Ecto neural progenitor cell (in vitro differentiated cells): ENCODE measurements at places on chromosomes 5 and 9.

DNA sequence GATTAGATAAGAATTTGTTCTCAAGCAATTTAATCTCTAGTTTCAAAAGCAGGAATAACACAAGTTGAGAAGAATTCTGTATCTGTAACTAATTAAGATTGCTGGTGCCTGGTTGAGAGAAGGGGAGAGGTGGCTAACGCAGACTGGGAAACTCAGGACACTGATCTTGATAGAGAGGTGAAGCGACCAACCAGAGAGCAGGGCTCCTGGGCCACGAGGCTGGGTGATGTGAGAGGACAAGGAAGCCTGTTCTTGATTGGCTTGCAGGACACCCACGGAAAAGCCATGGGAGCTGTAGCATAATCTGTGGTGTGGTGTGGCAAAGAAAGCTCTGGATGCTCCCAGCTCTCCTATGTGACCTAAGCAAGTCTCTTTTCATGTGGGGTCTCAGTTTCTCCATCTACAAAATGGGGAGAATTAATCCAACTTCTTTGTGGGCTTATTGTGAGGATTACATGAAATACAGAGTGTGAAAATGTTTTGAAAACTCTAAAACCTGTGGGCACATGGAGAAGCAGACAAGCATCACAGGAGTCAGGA lies 594.1 kb upstream of the BRINP1 start:
- DNase-seq: peak; percentile 62

DNA sequence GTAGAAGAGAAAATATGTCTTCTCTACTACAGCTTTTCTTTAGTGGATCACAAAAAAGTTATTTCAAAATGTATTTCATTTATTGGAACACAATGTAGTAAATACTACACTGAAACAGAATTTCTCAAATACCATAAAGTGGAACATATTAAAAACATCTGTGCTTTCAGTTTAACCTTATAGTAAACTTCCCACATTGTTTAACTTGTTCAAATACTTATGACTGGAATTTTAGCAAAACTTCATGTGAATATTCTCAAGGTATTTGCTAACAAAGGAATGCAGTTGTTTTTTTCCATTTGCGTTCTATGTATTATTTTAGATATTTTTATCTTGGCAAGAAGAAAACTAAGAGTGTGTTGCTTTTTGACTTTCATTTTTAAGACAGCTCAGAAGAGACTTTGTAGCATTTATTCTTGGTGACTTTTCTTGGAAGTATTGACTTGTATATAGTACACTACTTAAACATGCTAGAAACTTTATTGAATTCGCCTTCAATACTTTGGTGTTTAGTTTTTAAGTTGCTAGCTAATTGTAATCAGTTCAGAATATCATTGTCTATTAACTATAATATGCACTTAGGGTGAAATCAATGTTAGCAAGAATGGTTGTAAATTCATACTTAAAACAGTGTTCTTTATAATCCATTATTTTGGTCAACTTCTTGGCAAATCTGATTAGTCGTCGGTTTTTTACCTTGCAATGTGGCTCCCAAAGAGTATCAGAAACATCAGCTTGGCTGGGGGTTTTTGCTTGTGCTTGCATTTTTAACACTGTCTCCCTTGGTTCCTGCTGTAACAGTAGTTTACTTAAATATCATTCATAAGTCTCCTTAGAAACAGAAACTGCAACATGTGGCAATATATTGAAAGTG lies 5.0 kb upstream of the RHOBTB3 start:
- DNase-seq: no peak

DNA sequence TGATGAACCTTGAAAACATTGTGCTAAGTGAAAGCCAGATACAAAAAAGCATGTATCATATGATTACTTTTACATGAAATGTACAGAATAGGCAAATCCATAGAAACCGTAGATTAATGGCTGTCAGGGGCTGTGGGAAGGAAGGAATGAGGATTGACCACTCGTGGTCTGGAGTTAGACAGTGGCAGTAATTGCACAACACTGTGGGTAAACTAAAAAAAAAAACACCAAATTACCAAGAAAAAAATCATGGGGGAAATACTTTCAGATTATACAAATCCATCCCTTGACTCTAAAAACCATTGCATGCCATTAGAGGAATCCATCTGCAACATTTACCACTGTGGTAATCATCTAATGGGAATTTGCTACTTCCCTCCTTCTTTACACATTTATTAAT lies 140.0 kb downstream of the SIL1 start:
- DNase-seq: no peak

- DNase-seq: no peak
Observed at GRCh38 chr5:142495531-142495930, 170.7 kb upstream of the SPRY4 start.

DNA sequence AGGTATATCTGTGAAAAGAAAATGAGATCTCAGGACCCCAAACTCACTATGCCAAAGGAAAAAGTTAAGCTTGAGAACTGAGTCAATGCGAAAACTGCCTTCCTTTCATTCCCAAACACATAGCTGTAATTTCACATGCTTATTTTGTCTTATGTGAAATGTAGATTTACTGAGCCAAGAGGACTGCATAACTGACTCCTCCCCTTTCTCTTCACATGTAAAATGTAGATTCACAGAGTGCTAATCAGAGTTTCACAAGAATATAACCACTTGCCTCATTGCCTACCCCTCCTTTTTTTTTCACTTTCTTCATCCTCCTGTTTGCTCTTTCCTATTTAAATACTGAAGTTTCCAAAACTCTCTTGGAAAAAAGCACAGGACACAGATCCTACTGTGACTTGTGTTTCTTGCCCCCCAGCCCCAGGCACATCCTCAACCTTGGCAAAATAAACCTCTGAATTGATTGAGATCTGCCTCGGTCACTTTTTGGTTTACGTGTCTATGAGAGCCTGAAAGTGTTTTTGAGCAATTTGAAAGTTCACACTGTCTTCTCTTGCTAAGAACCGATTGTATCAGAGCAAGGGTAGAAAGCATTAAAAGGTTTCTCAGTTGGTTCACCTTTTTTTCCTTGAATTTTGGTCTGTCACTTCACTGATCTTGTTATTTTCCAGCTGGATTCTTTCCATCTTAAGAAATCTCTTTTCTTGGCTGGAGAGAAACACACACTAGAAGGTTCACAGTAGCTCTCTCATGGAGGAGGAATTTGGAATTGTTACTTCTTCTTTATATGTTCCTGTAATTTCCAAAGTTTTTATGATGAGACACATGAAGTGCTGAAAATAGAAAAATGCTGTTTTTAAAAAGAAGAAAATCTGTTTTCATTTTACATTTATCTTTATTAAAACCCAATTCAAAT lies 44.8 kb upstream of the SNAPC3 start:
- no peak for DNase-seq

- DNase-seq: no peak
Observed at GRCh38 chr5:102767862-102768261, 12.8 kb downstream of the PAM start.

- no peak for DNase-seq
Observed at GRCh38 chr9:93235300-93235960, 51.5 kb downstream of the WNK2 start.

GRCh38 chr5:125210242-125210947 lies 464.0 kb upstream of the ZNF608 start:
- no peak for DNase-seq

DNA sequence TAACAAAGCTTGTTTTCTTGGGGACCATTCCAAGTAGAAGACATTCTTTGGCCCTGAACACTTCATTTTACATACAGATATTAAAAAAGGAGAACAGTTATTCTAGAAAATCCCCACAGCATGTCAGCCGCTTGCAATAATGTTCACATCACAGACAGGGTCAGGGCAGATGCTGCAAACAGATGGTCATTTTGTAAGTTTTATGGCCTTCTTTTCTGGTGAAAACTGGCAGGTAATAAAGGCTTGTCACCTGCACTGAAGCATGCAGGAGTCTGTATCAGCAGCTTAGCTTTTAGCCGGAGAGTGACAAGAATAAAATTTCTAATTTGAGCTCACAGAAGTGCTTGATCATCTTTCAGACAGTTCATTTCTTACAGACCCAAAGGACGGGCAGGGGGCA lies 220.9 kb upstream of the DAP start:
- no peak for DNase-seq

DNA sequence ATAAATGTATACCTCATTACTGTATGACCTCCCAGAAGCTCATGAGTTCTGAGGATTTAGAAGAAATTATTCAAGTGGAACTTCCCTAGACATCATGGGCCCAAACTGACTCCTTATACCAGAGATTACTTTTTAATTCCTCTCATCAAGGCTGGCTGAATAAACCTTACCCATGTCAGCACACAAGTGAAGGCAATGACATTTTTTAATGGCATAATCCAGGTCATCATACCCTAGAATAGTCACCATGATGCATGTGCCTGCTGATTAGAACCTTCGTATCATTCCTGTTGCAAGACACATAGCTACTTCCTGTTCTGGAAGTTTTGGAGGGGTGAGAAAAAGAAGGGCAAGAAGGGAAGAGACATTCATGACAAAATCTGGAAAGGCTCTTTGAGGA lies 49.8 kb upstream of the IFNK start:
- DNase-seq: no peak

DNA sequence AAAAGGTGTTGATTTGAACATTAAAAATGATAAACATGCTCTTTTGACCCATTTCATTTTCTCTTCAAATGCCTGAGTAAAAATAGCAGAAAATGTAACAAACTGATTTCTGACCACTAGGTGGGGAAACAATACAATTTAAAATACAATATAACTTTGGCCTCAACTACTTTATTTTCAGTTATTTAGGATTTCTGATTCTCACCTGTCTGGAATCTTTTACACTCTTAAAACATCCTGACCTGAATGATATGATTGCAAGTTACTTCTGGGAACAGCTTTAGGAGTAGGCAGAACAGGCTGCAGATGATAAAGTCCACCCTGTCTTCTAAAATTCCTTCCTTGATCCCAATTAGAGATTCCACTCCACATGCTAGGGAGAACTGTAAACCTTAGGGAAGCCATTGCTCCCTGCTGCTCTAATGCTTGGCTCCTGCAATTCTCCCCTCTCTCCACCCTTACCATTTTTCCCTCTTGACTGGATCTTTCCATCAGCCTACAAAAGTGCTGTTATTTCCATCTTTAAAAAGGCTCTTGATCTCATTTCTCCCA lies 70.3 kb downstream of the FYB1 start:
- no peak for DNase-seq

DNA sequence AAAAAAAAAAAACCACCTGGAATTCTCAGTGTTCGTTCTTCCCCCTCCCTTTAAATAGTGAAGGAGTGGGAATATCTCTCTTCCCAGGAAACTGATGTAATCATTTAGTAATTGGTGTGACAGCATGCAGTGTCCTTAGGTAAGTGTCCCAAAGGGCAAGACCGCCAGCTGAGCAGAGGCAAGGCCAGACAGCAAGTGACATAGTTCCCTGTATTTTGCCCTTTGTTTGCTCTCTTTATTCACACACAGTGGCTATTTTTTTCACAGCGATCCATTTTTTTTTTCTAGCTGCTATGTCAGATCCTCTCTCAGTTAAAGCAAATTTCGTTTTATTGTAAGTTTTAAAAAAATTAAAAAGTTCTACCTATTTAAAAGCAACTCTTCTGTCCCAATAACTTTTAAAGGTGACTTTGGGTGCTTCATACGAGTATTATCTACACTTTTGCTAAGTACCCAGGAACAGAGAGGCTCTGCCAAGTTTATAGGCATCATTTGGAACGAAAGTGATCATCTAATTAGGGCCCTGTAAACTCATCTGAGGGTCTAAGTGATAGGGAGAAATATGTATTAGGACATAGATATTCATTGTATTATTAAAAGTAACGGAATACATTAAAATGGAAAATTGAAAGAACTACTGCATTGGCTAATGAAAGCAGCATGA lies 98.2 kb upstream of the ALDH1A1 start:
- no peak for DNase-seq

DNA sequence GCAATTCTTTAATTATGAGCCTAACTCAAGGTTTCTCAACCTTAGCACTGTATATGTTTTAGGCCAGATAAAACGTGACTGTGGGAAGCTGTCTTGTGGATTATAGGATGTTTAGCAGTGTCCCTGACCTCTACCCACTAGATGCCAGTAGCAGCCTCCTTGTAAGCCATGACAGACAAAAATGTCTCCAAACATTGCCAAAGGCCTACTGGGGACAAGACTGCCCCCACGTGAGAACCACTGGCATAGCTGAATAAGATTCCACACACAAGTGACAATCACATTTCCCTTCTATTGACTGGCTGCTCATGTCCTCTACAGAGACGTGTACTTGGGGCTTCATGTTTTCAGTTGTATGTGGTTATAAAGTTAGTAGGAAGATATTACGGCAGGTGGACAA lies 55.4 kb downstream of the GOLM1 start:
- no peak for DNase-seq

DNA sequence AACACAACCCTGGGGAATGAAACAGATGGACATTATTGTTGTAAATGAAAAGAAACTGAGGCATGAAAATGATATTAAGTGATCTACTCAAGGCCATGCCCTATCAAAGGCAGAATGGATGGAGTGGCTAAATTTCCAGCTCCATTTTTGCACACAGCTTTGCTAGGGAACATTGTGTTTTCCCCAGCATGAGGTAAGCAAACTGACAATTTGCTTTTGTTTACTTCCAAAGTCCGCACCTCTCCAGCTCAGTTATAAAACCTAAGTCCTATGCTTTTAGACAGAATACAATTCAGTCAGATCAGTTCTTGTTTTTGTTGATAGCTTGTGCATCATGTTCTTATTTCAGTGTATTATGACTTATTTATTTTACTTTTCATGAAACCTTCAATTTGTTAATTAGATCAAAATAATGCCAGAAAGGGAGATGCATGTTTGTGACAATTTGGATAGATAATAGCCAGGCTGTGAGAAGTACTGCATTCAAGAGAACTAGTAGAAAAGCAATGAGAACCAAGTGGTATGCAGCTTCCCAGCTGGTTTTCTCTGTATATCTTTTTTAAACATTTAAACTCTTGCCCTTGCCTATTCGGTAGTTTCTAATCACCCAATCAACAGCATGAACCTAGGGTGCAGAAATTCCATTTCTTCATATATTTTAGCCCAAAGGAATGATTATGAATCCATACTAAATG lies 380.8 kb downstream of the SPATA31D1 start:
- DNase-seq: no peak
